Germinal center (tissue), 1 donor: ENCODE measurements at places on chromosomes 5 and 9.

GRCh38 chr5:44626846-44627245 lies 181.9 kb upstream of the MRPS30 start:
- no peak for DNase-seq

DNA sequence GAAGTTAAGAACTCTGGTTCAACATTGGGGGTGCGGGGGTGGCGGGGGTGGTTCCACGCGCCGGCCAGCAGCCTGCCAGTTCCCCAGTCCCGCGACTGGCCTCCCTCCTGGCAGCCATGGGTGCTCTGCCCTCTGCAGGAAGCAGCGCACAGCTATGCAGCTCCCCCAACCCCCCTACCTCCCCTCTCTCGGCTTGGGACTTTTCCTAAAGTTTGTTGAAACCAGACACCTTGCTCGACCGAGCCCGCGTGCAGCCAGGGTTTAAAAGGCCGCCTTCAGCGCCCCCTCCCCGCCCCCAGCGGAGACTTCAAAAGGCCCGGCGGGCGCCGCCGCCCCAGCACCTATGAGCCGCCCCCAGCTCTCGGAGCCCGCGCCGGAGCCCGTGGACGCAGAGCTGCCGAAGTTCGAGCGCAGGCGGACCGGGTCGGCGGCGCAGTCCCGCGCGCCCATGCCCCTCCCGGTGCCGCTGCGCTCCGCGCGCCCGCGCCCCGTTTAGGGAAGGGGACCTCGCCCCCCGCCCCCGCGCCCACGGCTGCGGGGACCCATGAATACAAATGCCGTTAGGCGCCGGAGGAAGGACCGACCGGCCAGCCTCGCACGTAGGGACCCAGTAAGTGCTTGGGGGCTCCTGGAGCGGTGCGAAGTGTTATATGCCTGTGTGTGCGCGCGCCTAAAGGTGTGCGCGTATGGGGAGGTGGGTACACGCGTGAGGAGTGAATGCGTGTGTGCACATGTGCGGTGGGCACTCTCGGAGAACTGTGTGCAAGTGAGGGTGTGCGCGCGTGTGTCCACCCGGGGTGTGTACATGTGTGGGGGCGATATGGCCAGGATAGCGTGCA lies 1.4 kb upstream of the COL27A1 start:
- DNase-seq = no peak

GRCh38 chr5:12141496-12141895 lies 237.2 kb upstream of the CTNND2 start:
- DNase-seq = no peak

DNA sequence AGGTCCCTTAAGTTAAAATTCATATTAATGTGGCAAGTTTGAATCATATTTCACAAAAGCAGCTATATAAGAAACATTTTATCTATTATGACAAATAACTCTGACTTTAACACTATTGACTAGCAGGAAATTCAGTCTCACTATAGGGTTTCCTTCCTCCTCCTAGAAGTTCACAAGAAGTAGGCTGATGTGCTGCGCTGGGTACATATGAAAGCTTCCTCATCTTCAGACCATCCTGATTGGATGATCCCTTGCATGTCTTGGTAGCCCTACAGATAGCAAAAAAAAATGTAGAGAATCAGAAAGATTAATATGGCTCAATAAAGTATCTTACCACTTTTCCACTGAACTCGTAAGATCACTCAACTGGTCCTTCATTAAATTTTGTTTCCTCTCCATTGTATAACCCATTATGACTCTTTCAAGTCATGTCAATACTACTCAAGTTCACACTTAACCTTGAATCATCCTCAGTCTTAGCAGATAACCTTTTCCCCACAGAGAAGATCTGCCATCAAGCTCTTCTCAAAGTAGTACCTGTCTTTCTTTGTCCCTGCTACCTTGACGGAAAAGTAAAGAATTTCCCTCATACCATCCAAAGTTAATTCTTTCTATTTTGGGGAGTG lies 11.5 kb upstream of the PSIP1 start:
- no peak for DNase-seq

- DNase-seq = no peak
These were observed 37.9 kb downstream of the STOM start for GRCh38 chr9:121331992-121332685.

DNA sequence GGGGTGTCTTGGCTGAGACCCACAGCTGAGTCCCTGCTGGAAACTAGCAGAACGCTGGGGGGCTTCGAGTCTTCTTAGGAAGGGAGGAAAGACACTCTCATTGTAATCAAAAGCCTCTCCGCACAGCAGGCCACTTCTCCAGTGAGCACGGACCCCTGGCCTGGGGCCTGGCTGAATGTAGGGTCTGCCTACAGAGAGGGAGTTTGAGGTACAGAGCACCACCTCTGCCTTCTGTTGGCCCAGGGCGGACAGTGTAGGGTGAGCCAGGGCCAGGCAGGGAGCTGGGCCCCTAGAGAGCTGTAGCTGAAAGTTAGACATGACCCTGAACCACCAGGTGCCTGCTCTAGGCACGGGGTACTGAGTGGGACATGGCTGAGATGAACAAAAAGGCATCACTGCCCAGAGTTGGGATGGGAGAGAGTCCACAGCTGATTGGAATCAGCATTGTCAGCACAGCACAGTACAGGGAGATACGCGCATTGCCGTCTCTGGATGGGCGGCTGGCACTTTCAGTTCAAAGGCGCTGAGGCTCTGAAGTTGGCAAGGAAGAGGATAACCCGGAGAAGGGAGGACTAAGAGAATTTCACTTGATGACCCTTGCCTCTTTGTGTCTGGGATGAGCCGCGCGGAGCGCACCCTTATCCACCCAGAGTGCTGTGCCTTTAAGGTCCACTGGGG lies 363 bp upstream of the SLC25A48 start:
- DNase-seq = no peak

GRCh38 chr5:82165740-82166530 lies 112.2 kb downstream of the RPS23 start:
- peak; percentile 17 for DNase-seq

DNA sequence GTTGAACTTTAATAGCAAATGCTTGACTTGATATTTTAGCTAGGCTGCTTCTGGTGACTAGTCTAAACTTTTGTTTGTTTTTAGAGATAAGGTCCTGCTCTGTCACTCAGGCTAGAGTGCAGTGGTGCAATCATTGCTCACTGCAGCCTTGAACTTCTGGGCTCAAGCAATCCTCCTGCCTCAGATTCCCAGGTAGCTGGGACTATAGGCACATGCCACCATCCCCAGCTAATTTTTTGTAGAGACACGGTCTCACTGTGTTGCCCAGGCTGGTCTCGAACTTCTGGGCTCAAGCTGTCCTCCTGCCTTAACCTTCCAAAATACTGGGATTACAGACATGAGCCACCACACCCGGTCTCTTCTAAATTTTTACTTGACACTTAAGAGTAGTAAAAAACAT lies 20.7 kb downstream of the CDC37L1 start:
- no peak for DNase-seq

- no peak for DNase-seq
These were observed 24.8 kb upstream of the TOMM5 start for GRCh38 chr9:37617161-37617560.

GRCh38 chr5:145711417-145711816 lies 123.7 kb downstream of the PRELID2 start:
- no peak for DNase-seq
